ENCODE measurements at places on chromosomes 5 and 9. TPM values are rescaled to one million over a fixed set of nuclear protein-coding genes. Genes with fewer than 3 reads are reported as not detected.
A peak's percentile ranks its signal among the peaks of the same experiment; 100 is the strongest.

IL9 gene
- total RNA-seq = not detected

DNA sequence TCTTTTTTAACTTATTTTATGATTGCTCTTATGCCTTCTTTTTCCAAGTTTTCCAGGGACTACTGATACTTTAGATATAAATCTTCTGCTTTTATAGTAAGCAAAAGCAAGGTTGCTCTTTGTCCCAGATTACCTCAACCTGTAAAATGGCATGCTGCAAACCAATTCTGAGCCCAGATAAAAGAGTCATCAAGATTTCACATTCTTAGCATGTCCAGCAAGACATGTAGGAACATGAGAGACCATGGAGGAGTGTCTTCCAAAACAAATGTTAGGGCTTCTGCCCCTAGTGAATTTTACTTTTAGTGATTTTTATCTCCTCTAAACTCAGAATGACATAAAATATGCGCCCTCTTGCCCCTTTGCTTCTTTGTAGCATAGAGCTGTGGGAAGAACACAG lies 7.0 kb upstream of the CDC20B start:
- no peak for DNase-seq
- H3K4me3 ChIP-seq = no peak overlapping the region
- no peaks in the 10 kb centered on the region for H3K36me3 ChIP-seq
- no peaks in the 10 kb centered on the region for H3K27me3 ChIP-seq

SPINK13 gene
- not detected for total RNA-seq

GRCh38 chr9:83271665-83272071 lies 208.7 kb upstream of the RASEF start:
- H3K4me1 ChIP-seq = peaks cover 13% of the 10 kb centered on the region
- H3K36me3 ChIP-seq = no peaks in the 10 kb centered on the region
- H3K27me3 ChIP-seq = no peaks in the 10 kb centered on the region

- no peaks in the 10 kb centered on the region for H3K4me1 ChIP-seq
- H3K27me3 ChIP-seq = no peaks in the 10 kb centered on the region
- H3K36me3 ChIP-seq = peaks cover 4% of the 10 kb centered on the region
Observed at GRCh38 chr9:71858812-71859211, 52.2 kb downstream of the ABHD17B start.

FAM78A gene
- total RNA-seq = 2.4 TPM

RFESD gene
- 1.2 TPM for total RNA-seq

GRCh38 chr9:84189904-84190303 lies 150.7 kb downstream of the SLC28A3 start:
- no peaks in the 10 kb centered on the region for H3K36me3 ChIP-seq
- no peaks in the 10 kb centered on the region for H3K27me3 ChIP-seq
- peaks cover 17% of the 10 kb centered on the region for H3K4me1 ChIP-seq
- no peak for DNase-seq
- H3K27ac ChIP-seq = no peak overlapping the region

GRCh38 chr5:147673266-147673665 lies 109.3 kb downstream of the JAKMIP2 start:
- no peaks in the 10 kb centered on the region for H3K27me3 ChIP-seq
- H3K4me1 ChIP-seq = peaks cover 27% of the 10 kb centered on the region
- no peak overlapping the region for H3K4me3 ChIP-seq
- peak; percentile 98 for DNase-seq

GRCh38 chr5:60955239-60955638 lies 10.2 kb downstream of the NDUFAF2 start:
- H3K27me3 ChIP-seq = no peaks in the 10 kb centered on the region
- DNase-seq = no peak
- H3K4me1 ChIP-seq = no peaks in the 10 kb centered on the region
- no peak overlapping the region for H3K4me3 ChIP-seq
- no peaks in the 10 kb centered on the region for H3K36me3 ChIP-seq

PKD2L2 gene
- not detected for total RNA-seq

DNA sequence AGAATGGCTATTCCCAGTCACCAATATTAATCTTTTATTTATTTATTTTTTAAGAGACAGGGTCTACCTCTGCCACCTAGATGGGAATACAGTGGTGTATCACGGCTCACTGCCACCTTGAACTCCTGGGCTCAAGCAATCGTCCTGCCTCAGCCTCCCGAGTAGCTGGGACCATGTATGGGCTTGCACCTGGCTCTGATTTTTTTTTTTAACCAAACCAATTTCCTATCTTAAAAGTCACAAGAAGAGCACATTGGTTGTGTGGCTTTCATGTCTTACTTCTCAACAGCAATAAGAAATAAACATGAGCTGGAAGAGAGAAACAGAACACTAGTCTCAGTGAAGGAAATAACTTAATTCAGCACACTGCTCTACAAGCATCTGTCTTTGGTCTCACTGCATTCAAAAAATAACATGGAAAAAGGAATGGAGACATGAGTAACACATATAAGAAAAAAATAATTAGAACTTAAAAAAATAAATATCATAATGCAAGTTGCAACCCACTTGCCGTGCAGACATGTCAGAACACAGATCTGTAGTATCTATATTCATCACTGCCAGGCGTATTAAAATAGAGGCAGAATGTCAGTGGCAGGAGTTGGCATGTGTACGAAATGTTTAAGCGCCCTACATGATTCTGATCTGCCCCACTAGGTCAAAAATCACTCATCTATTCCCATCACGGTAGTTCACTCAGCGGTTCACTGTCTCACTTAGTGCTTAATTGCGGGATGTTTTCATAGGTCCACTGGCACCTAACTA lies 66.4 kb downstream of the EFNA5 start:
- no peak for DNase-seq
- no peaks in the 10 kb centered on the region for H3K27me3 ChIP-seq
- H3K4me1 ChIP-seq = peaks cover 38% of the 10 kb centered on the region
- H3K36me3 ChIP-seq = peaks cover 2% of the 10 kb centered on the region
- H3K27ac ChIP-seq = peak overlapping the region; percentile 86
- H3K4me3 ChIP-seq = peak overlapping the region; percentile 36

GRCh38 chr5:17918373-17919104 lies 284.3 kb downstream of the TAF11L14 start:
- H3K27ac ChIP-seq = no peak overlapping the region
- no peaks in the 10 kb centered on the region for H3K27me3 ChIP-seq
- H3K36me3 ChIP-seq = no peaks in the 10 kb centered on the region

PCDHA9 gene
- 0.02 TPM for total RNA-seq

PGM5 gene
- 113 TPM for total RNA-seq

DNA sequence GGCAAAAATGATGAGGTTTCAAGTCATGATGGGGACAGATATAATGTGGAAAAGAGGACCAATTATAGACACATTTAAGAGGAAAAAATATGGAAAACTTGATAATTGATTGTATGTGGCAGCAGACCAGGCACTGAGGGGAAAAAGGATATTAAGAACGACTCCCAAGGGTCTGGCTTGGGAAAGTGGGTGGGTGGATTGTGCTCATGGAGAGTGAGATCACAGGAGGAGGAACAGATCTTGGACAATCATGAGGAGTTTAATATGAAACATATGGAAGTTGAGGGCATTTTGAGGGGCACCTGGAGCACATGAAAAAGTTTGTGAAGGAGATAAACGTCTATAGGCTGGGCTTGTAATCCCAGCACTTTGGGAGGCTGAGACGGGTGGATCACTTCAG lies 454.3 kb upstream of the KLF4 start:
- no peaks in the 10 kb centered on the region for H3K4me1 ChIP-seq
- no peaks in the 10 kb centered on the region for H3K36me3 ChIP-seq
- H3K27ac ChIP-seq = no peak overlapping the region
- no peak overlapping the region for H3K4me3 ChIP-seq
- DNase-seq = no peak

INPP5E gene
- 18.3 TPM for total RNA-seq

- no peak for DNase-seq
- H3K27ac ChIP-seq = no peak overlapping the region
- H3K27me3 ChIP-seq = no peaks in the 10 kb centered on the region
- H3K4me1 ChIP-seq = no peaks in the 10 kb centered on the region
Observed at GRCh38 chr5:8327016-8327415, 458.1 kb downstream of the MTRR start.

GCNT4 gene
- total RNA-seq = 0.05 TPM

PCDHA2 gene
- not detected for total RNA-seq

GRCh38 chr9:297104-297972 lies 82.7 kb downstream of the DOCK8 start:
- no peak overlapping the region for H3K4me3 ChIP-seq
- no peaks in the 10 kb centered on the region for H3K4me1 ChIP-seq
- no peaks in the 10 kb centered on the region for H3K36me3 ChIP-seq

DNA sequence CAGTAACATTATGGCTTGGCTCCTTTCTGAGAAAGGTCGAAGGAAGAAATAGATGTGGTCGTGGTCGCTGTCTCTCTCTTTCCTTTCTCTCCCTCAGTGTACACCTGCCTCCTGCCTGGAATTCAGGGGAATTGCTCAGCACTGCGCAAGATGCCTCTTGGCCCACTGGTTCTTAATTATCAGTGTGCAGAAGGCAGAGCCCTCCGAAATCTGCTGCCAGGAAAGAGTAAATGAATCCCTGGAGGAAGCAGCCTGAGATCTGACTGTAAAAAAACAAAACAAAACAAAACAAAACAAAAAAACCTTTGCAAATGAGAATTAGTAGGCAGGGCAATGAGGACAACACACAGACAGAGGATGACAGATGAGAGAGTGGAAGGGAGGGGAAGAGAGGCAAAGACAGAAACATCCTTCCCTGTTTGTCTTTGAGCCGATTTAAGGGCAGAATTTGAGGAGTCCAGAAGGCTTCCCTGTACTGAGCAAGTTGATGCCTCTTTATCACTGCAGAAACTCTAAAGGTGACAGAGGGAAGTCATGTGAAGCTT lies 113.8 kb upstream of the PUM3 start:
- DNase-seq = no peak
- H3K36me3 ChIP-seq = no peaks in the 10 kb centered on the region
- no peak overlapping the region for H3K27ac ChIP-seq
- no peak overlapping the region for H3K4me3 ChIP-seq

Data from SJCRH30 (cell line).